ENCODE measurements at places on chromosomes 16 and 17. TPM values are rescaled to one million over a fixed set of nuclear protein-coding genes. Genes with fewer than 3 reads are reported as not detected.

DNA sequence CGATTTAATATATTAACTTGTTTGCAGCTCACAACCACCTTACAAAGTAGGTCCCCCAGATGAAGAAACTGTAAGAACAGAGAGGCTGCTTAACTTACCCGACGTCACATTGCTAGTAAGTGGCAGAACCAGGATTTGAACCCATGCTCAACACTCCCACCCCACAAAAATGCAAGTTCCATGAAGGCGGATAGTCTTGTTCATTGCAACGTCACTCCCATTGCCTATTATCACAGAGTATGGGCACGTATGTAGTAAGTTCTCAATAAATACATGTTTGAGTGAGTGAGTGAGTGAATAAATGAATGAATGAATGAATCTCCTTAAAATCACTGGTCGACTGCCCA lies 1.1 kb downstream of the USP31 start:
- DNase-seq, result no peak

DNA sequence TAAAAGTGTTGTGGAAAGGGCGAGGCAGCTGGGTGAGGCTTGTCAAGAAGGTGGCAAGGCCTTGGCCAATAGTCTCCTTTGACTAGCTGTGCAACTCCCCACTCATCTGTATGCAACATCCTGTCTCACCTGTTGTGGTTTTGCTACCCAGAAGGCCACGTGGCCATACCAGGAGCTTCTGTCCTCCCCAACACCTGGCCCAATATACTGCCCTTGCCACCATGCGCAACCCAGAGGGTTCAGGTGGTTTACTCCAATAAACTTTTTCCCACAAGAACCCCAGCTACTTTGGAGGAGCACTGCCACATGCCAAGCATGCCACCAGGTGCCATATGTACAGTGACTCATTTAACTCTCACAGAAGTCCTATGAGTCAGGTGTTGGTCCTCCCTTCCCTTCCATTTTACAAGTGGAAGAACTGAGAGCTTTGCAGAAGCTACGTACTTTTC lies 10.2 kb downstream of the MYO19 start:
- DNase-seq, result no peak

- no peak for DNase-seq
Observed at GRCh38 chr17:70375813-70376770, 206.8 kb downstream of the KCNJ2 start.

GRCh38 chr16:22296225-22297113 lies 740 bp upstream of the POLR3E start:
- no peak for DNase-seq

- no peak for DNase-seq
Observed at GRCh38 chr16:58049232-58050185, 24.0 kb downstream of the MMP15 start.

GRCh38 chr16:49020436-49020835 lies 261.2 kb downstream of the CBLN1 start:
- DNase-seq, result no peak

GRCh38 chr16:48895142-48895541 lies 285.2 kb upstream of the N4BP1 start:
- DNase-seq, result no peak

GRCh38 chr17:21171970-21172510 lies 41.9 kb downstream of the TMEM11 start:
- no peak for DNase-seq

GRCh38 chr17:79706931-79707850 lies 23.6 kb upstream of the ENPP7 start:
- DNase-seq, result no peak

- peak; percentile 93 for DNase-seq
Observed at GRCh38 chr17:80991645-80992076, at the start of gene CHMP6. Gene CHMP6 (plus strand): TSS chr17:80991841. CDS start chr17:80991919, 78 bp downstream.

GRCh38 chr16:59021751-59022150 lies 287.6 kb upstream of the GOT2 start:
- DNase-seq, result no peak

GRCh38 chr17:80475910-80476876 lies at the start of gene NPTX1:
Gene NPTX1 (minus strand): TSS chr17:80476607. CDS start chr17:80476446, 161 bp downstream.
- DNase-seq, result peak; percentile 81

DNA sequence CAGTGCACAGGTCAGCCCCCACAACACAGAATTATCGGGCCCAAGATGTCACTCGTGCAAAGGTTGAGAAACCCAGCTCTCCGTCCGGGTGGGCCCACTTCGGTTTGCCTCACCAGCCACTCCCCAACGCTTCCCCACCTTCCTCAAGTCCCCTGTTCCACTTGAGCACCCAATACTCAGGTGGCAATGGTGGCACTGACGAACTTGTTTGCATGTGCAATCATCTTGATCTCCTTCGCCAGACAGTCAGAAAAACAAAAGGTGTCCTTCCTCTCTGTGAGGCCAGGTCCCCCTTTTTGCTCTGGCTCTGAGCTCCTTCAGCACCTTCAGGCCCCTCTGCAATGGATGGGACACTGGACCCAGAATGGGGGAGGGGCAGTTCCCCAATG lies 3.7 kb downstream of the GGA2 start:
- no peak for DNase-seq

DNA sequence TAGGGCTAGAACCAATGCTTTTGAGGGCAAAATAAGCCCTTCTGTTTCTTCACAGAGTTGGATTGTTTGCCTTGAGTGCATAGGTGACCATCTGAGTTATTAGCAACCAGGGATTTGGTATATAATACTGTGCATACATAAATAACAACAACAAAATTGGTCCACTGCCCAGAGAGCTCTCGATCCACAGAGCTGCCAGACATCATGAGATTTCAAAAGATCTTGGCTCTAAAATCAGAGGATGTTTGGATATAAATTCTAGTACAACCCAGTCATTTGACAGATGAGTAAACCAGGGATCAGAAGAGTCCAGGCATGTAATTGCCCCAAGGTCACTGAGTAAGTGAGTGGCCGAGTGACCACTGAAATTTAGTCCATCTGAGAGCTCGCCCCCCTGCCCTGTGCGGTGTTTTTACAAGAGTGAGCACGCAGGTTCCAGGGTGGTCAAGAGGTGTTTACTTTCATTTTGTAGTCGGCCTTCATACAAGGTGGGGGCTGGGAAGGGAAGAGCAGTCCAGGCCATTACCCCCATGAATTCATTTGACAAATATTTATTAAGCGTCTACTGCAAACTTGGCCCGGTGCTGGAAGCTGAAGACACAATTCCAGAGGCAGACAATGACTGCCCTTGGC lies 1.8 kb upstream of the MT2A start:
- DNase-seq, result no peak

GRCh38 chr16:66746682-66747081 lies 4.7 kb downstream of the DYNC1LI2 start:
- DNase-seq, result peak; percentile 79

- DNase-seq, result no peak
Observed at GRCh38 chr17:75430159-75430974, 24.9 kb upstream of the GRB2 start.

- no peak for DNase-seq
Observed at GRCh38 chr17:45001310-45001709, 33.2 kb upstream of the C1QL1 start.

- DNase-seq, result no peak
Observed at GRCh38 chr17:38879878-38880665, 10.2 kb downstream of the LASP1 start.

GRCh38 chr17:63962298-63962744 lies 10.4 kb downstream of the SCN4A start:
- DNase-seq, result no peak

- no peak for DNase-seq
Observed at GRCh38 chr16:87675111-87675719, 72.9 kb downstream of the JPH3 start.

DNA sequence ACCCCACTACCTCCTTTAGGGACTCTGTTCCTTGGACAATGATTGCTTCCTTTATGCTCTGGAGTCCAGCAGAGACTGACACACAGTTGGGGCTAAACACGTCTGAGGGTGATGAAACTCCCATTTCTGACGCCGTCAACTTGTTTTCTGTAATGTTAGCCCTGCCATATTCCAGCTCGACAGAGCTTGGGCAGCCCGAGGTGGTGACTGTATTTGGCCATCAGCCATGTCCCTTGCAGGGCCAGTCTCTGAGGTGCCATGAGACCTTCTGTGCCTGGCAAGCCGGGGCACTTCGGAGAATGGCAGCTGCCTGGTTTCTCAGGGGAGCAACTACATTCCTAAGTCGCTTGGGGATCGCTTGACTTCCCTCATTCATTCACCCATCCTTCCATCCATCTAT lies 278.9 kb upstream of the TNRC6C start:
- DNase-seq, result no peak

GRCh38 chr17:67759355-67760171 lies 41.8 kb downstream of the NOL11 start:
- no peak for DNase-seq

- DNase-seq, result peak; percentile 90
Observed at GRCh38 chr16:22321340-22322001, 24.3 kb downstream of the POLR3E start.

GRCh38 chr17:49795372-49795771 lies 6.9 kb downstream of the KAT7 start:
- no peak for DNase-seq

- DNase-seq, result no peak
Observed at GRCh38 chr17:36884495-36885152, 52.7 kb upstream of the LHX1 start.

GRCh38 chr16:86854626-86855294 lies 276.4 kb downstream of the FOXL1 start:
- no peak for DNase-seq

The C17orf50 gene
- total RNA-seq, result not detected

The SMYD4 gene
- total RNA-seq, result 27.1 TPM

The TBC1D3I gene
- total RNA-seq, result 1.9 TPM

The CHAD gene
- total RNA-seq, result not detected

The ARSG gene
- total RNA-seq, result 7.1 TPM

The SPNS2 gene
- total RNA-seq, result 0.17 TPM

The TEKT1 gene
- not detected for total RNA-seq

The ABCC12 gene
- not detected for total RNA-seq

The RBFOX1 gene
- total RNA-seq, result not detected

The WSCD1 gene
- total RNA-seq, result not detected

The LGALS9B gene
- not detected for total RNA-seq

The TBC1D28 gene
- total RNA-seq, result not detected
